Pericardium fibroblast (primary cell): ENCODE measurements at places on chromosomes 3 and 15. TPM values are rescaled to one million over a fixed set of nuclear protein-coding genes. Genes with fewer than 3 reads are reported as not detected.

CHST2 gene
- 48.9 and 62.1 TPM in 2 replicates for total RNA-seq

KIF15 gene
- 0.94 and 2.0 TPM in 2 replicates for total RNA-seq

TGM5 gene
- not detected in 2 replicates for total RNA-seq

MOBP gene
- total RNA-seq = not detected in 2 replicates

LSAMP gene
- total RNA-seq = 2.6 and 6.8 TPM in 2 replicates

PLA1A gene
- not detected in 2 replicates for total RNA-seq

AHSG gene
- not detected in 2 replicates for total RNA-seq
